Hepatic stellate cell (primary cell): ENCODE measurements at places on chromosomes 7 and 10.
A peak's percentile ranks its signal among the peaks of the same experiment; 100 is the strongest.

- no peak for DNase-seq
Observed at GRCh38 chr7:142379201-142379885, 121.5 kb upstream of the PRSS58 start.

- no peak for DNase-seq
Observed at GRCh38 chr10:49001870-49002672, 62.4 kb upstream of the LRRC18 start.

DNA sequence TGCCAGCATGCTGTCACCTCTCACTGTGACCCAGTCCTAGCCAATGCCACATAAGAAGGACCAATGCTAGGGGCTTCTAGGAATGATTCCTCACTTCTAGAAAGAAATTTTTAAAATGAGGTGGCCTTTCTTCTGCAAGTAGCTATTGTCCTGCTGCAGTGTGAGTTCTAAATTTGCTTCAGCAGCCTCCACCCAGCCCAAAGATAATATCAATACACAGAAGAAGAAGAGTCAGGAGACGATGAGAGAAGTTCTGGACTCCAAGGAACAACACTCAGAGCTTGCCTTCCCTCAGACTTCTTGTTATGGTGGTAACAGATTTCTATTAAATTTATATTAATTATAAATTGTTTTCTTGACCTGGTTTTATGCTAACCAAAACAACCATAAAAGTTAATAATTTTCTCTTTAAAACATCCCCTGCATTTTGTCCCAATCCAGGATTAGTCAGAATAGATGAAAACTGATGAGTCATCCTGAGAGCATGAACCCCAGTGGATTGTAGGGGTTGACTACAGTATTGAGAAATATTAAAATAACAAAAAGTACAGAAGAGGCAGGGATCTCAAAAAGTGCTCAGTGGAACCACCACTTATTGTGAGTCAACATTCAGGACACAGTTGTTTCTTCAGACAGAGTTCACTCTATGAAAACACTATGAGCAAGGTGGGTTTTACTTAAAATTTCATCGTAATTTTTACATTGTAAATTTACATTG lies 29.6 kb upstream of the AKR1C2 start:
- DNase-seq: peak; percentile 82

DNA sequence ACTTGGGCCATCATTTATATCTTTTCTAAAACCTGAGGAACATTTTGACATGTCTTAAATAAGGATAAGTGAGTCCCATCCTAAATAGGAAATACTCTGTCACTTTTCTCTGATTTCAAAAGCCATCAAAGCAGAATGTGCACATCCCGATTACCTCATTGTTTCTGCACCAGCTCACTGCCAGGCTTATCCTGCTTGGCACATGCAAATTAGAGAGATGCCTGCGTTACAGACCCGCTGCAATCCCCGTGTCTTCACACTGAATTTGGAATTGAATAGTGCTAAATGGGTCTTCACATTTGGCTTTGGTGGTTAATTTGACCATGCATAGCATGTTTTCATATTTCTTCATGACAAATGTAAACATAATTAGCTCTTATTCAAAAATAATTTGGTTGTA lies 279.5 kb downstream of the WDR37 start:
- no peak for DNase-seq

DNA sequence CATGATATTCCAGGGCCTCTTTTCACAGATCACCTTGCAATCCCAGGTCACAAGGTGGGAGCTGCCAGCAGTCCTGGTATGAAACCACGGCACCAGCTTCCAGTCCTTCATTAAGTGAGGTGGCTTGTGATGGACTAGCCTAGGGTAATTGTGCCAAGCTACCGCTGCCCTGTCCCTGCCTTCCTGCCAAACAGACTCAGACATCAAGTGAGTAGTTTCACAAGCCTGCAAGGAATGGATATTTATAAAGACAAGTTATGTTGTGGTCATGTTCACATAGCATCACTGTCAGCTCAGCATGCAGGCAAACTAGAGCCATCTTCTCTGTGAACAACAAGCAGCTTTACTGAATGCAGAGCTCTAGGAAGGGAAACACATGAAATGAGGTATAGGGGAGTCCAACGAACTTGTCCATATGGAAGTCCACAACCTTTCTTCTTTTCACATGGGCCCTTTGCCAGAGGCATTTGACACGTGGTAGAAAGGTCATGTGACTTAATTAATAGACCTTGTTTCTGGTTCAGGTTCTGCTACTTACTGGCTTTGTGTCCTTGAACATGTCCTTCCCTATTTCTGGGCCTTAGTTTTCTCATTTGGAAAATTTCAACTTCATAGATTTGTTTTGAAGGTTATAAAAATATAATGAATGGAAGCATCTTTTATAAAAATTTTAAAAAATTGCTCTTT lies 1061.2 kb downstream of the KCNMA1 start:
- DNase-seq: peak; percentile 33

DNA sequence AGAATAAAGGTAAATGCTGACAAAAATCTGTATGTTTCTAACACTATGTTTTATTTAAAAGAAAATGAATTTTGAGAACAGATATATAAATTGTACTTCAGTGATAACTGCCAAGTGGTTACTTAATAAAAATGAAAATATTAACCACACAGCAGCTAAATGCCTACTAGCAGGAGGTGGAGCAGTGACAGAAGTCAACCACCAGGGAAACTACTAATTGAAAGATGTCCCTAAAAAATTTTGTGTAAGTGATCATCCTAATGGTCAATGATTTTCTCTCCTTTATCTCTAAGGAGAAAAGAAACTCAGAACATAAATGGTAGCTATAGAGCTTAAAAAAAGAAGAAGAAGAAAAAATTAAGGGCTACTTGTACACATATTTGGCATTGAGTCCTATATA lies 22.9 kb downstream of the WNT16 start:
- DNase-seq: no peak

- DNase-seq: no peak
Observed at GRCh38 chr10:99329304-99329553, at the start of gene CNNM1. CNNM1 (plus strand) TSS chr10:99329356; CDS start chr10:99329388, 32 bp downstream.

DNA sequence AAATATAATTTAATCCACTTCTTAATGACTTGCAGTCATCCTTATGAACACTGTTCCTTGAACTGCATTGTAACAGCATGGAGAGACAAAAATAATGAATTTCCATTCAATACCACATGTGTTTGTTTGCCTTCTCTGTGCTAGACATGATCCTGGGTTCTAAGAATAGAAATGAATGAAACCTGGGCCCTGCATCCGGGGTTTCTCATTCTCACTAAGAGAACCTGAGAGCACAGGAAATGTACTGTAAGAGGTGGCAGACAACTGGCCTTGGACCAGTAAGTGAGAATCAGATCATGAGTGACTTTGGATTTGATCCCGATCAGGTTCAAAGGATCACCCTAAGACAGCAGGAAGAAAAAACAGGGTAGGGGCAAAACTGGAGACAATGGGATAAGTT lies 37.2 kb upstream of the CUL1 start:
- no peak for DNase-seq

GRCh38 chr10:10120671-10121070 lies 897.0 kb upstream of the CELF2 start:
- no peak for DNase-seq

GRCh38 chr7:114857605-114858004 lies 64.3 kb upstream of the MDFIC start:
- DNase-seq: no peak

- no peak for DNase-seq
Observed at GRCh38 chr7:37701769-37702168, 18.2 kb downstream of the GPR141 start.

GRCh38 chr10:52353960-52354394 lies 39.9 kb downstream of the DKK1 start:
- peak; percentile 23 for DNase-seq

DNA sequence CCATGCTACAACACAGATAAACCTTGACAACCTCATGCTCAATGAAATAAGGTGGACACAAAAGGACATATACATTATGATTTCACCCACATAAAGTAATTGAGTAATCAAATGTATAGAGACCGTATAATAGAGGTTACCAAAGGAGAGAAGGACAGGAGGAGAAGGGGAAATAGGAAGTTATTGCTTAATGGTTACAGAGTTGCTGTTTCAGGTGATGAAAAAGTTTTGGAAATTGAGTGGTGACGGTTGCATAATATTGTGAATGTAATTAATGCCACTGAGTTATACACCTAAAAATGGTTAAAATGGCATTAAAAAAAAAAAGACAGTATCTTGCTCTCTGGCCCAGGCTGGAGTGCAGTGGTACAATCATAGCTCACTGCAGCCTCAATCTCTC lies 1.5 kb upstream of the OGDH start:
- no peak for DNase-seq

- DNase-seq: no peak
Observed at GRCh38 chr10:95552679-95553342, 8.4 kb downstream of the SORBS1 start.

DNA sequence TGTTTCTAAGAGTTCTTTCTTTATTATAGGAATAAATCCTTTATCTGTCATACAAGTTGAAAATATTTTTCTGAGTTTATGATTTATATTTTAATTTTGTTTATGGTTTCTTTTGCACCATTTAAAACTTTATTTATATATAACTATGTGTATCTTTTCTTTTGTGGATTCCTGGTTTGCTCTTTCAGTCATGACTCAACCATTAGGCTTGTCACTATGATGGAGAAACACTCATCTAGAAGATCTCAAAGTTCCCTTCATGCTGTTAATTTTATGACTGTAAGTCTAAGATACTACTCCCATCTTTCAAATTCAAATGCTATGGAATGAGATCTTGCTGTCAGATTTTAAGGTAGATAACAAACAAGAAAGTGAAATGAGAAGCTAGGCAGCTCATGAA lies 199.5 kb downstream of the INHBA start:
- peak; percentile 26 for DNase-seq

DNA sequence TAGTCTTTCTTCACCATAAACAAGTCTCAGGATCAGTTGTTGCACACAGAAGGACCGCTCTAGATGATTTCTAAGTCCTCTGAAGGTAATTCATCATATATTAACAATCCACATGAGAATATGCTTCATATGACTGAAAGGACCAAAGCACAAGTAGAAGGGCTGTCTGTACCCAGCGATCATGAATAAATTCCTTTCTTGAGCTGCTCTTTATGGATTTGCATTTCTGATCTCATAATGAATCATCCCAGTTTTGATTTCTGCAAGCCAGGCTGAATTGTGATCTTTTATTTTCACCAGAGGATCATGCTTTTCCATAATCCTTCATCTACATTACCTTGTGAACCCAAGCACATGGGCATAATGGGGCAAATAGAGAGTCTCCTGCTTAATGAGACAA lies 675.6 kb downstream of the MAGI2 start:
- DNase-seq: peak; percentile 11

DNA sequence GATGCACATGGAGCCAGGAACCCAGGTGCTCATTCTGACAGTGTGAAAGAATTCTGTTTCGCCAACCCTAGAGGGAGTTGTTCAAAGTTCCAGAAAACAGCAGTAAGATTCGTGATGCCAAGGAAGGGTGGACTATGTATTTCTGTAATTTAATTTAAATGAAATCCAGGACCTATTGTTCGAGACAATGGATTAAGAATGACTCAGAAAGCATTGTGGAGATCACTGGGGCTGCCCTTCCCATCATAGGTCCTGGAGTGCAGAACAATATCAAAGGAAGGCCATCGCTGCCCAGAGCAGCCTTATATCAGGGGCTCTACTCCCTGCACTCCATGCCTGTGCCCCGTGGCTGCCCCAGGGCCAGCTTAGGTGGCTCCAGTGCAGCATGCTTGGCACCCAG lies 32.1 kb upstream of the CALD1 start:
- no peak for DNase-seq
